HAP-1 (cell line): ENCODE measurements at places on chromosomes 3 and 15.

DNA sequence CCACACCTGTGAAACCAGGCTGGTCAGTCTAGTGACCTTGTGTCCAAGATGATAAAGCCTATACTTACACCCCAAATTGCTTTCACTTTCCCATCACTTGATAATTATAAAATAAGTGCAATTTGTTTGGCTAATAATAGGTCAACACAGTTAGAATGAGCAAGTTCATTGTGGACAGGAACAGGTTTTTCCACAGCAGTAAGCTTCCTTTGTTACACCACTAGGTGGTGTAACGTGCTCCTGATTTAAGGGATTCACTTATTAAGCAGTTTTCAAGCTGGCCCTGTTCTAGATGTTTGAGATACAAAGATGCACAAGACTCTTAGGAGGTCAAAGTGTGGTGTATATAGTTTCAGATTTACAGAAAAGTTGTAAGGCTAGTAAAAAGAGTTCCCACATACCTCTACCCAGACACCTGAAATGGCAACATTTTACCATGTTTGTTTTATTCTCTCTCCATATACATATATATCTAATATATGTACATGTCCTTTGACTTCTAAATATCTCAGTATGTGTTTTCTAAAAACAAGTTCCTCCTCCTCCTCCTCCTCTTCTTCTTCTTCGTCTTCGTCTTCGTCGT lies 6.8 kb upstream of the MFSD1 start:
- DNase-seq, result no peak

GRCh38 chr3:183253528-183254486 lies 754 bp downstream of the B3GNT5 start:
- peak; percentile 62 for DNase-seq

DNA sequence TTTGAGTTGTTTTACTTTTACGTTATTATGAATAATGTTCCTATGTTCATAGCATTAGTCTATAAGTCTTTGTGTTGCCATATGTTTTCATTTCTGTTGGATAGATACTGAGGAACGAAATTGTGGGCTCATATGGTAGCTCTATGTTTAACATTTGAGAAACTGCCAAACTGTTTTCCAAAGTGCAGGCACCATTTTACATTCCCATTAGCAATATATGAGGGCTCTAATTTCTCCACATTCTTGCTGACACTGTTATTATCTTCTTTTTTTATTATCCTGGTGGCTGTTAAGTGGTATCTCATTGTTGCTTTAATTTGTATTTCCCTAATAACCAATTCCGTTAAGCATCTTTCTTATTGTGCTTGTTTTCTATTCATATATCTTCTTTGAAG lies 1.8 kb upstream of the PIK3R4 start:
- DNase-seq, result no peak

GRCh38 chr15:92840149-92840548 lies 60.0 kb upstream of the CHD2 start:
- DNase-seq, result no peak

- peak; percentile 89 for DNase-seq
These were observed 5.6 kb downstream of the GABRB3 start for GRCh38 chr15:26767169-26767670.

DNA sequence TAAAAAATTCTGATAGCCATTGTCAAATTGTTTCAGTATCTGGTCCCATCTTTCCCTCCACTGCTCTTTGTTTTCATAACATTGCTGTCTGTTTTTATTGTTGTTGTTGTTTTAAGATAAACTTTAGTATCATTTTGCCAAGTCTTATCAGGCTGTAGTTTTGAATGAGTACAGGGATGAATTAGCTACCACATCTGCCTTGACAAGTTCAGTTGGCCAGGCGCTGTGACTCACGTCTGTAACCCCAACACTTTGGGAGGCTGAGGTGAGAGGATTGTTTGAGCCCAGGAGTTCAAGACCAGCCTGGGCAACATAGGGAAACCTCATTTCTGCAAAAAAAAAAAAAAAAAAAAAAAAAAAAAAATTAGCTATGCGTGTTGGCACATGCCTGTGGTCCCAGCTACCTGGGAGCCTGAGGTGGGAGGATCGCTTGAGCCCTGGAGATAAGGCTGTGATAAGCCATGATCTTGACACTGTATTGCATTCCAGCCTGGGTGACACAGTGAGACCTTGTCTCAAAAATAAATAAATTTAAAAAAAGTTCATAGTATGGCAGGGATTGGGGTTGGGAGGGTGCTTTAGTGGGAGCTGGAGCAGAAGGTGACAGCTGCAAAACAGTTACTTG lies 8.3 kb upstream of the ANKDD1A start:
- DNase-seq, result no peak

DNA sequence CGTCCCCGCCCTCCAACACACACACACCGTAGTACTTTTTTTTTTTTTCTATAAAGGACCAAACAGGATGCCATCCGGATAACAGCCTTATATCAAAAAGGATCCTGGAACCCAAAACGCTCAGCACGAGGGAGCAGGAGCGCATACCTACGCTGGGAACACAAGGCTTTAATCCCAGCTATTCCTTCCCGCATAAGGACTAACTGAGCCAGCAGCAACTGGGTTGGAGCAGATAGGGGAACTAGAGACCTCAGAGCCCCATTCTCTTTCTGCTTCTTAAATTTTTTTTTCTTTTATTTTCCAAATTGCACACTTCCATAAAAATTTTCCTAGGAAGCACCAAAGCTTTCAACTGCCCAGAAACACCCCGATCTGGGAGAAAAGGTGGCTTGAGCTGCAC lies 1.3 kb downstream of the TRANK1 start:
- no peak for DNase-seq

DNA sequence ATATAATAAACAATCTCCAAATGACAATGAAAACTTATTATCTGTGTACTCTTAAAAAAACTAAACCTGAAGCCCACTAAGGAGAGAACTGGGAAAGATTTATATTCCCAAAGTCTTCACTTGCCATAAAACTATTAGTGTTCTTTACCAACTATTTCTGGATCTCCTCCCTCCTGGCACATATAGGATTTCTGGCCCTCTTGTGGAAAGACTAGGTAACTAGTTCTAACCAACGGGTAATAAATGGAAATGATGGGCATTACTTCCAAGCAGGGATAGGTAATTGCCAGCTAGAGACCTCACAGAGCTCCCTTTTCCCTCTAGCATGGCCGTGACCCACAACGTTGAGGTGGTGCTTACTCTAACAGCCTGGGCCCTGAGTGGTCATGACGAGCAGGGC lies 110.1 kb downstream of the DNAH12 start:
- DNase-seq, result no peak

DNA sequence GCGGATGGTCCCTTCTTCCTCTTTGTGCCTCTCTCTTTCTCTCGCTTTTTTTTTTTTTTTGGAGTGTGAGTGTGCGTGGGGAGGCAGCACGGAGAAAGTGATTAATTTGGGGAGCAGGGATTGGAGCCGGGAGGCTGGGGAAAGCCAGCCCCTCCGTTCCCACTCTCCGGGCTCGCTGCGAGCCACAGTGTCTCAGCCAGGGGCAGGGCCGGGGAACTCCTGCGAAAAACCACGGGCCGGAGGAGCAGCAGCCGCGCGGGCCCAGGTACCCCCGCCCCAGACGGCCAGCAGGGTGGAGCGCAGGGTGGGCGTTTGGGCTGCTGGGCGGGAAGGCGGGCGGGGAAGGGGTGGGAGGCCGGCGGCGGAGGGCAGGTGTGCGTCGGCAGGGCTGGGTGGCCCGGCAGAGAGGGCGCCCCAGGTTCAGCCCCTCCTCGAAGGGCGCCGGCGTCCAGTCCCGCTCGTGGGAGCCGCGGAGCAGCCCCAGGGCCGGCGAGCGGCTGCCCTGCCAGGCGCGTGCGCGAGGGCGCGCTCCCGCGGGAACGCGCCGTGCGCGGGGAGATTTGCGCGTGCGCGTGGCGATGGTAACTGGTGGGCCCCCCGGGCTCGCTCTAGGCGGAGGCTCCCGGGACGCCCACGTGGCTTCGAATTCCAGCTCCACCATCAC lies 1.4 kb downstream of the CHL1 start:
- DNase-seq, result no peak

DNA sequence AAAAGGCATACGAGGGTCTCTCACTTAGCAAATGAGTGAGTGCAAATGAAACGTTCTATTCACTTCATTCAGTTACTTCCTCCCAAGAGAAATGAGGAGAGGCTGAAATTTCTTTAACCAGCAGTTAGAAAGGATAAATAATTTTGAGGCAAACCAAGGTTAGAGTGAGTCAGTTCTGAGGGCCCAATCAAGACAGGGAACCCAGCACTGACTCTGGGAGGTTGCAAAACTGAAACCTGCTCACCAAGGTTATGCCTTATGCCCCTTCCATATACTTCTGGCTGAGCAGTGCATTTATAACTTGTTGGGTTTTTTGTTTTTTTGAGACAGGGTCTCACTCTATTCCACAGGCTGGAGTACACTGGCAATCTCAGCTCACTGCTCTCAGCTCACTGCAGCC lies 4.5 kb upstream of the RPSA start:
- DNase-seq, result no peak

DNA sequence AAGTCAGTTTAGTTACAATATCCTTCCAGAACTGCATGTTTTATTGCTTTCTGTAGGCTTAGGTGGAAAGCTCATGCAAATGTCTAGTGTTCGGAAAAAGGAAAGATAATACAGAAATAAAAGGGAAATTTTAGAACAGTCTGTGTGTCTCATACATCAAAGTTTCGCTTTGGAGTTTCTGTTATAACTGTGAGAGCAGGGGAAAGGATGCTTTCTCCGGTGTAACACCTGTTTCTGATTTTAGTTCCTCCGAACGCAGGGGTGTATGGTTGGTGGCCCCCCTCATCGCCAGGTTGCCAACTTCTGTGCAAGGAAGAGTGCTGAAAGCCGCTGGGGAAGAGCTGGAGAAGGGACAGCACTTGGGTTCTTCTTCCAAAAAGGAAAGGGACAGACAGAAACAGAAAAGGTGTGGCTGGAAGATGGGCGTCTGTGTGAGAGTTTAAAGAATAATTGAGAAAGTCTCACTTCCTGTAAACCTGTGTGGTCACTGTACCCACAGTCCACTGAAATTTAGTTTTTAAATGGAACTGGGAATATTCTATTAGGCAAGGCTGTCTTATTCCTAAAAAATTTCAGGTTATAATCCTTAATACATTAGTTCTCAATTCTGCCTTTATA lies 6.7 kb downstream of the P2RY12 start:
- no peak for DNase-seq

DNA sequence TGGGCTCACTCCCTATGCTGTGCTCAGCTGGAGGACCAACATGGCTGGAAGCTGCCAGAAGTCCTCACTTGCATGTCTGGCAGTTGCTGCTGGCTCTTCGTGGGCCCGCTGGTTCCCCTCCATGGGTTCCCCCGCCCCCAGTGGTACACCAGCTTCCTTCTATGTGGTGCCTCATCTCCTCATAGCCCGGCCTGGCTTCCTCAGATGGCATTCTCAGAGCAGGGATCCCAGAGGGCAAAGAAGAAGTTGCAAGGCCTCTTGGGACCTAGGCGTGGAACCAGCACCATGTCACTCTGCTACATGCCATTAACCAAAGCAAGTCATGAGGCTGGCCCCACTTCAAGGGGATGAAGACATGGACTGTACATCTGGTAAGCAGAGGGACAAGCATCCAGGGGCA lies 2.9 kb upstream of the CFAP92 start:
- DNase-seq, result no peak

DNA sequence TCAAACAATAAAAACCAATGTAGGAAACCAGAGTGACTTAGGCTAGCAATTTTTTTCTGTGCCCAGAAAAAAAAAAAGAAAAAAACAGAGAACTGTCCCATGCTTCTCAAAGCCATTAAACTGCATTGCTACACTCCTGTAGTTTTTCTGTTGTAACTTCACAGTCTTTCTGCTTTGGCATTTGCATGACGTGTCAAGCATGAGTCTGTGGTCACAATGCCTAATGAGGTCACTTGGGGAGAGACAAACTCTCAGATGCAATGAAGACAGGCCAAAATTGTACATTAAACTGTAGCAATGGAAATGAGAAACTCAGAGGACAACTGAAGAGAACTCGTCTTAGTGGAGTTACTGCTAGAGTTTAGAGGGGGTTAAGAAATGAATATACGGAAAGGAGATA lies 30.8 kb downstream of the CCDC80 start:
- DNase-seq, result no peak

DNA sequence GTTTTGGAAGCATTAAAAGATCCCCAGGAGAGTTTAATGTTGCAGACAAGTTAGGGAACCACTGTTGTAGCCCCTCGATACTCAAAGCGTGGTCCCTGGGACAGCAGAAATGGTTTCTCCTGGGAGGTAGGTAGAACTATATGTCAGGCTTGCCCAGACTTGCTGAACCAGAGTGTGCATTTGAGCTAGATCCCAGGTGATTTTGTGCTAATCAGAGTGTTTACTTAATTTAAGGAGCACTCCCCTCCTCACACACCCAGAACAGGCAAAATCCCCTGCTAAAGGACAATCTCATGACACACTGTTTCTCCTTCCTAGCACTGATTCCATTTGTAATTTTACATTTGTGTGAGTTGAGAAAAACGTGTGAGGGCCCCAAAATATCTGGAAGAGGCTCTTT lies 24.3 kb downstream of the LMCD1 start:
- no peak for DNase-seq

DNA sequence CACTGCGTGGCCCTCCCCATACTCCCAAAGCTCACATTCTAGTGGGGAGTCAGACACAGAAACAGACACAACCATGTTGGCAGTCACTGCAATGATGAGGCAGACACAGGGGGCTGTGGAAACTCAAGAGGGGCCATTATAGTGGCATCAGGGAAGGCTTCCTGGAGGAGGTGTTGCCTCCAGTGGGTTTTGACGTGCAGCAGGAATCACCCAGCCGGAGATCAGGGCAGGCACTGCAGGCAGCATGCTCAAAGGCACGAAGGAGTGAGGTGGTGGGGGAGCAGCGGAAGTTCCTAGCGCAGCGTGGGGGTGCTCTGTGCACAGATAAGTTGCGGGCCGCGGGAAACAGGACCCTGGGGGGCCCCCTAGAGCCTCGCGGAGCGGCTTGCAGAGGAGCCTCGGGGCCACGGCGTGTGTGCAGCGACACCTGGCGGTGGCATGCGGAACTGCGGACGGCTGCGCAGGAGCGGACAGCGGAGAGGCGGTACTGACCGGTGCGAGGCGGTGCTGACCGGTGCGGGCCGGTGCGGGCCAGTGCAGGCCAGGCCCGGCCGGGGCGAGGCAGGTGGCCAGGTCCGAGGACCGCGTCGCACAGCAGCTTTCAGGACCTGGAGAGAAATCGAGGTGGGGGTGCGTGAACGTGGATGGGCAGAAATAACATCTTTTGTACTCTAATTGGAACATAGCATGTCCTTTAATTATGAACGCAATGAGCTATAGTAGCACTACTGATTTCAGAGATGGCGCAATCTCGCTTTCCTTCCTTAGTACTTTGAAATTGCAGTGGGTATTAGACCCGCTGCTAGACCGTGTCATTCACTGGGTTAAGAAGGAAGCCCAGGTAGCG lies 101.5 kb downstream of the FBLN2 start:
- DNase-seq, result peak; percentile 63

- no peak for DNase-seq
These were observed 381.0 kb downstream of the SOX2 start for GRCh38 chr3:182092662-182093262.

- no peak for DNase-seq
These were observed 3.4 kb upstream of the ZBED2 start for GRCh38 chr3:111598552-111598951.

DNA sequence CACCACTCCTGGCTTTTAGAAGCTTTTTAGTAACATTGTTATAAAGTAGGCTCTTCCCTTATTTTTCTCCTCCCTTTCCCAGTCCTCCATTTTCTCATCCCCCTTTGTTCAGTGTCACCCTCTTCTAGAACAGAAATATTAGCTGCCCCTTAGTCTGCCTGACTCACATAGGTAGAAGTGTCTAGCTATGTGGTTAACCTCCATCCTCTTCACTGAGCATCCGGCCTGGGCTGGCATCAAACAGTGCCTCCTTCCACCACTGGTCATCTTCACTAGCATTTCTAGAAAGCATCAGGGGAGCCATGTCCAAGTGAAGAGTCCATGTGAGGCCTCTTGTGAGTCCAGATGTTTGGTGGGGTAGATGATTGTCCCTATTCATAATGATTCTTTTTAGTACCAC lies 70.0 kb upstream of the SKOR1 start:
- DNase-seq, result no peak
